ENCODE measurements at places on chromosomes 11 and 22.

- DNase-seq: no peak
Measured at GRCh38 chr11:10426475-10426874, 28.6 kb upstream of the AMPD3 start.

DNA sequence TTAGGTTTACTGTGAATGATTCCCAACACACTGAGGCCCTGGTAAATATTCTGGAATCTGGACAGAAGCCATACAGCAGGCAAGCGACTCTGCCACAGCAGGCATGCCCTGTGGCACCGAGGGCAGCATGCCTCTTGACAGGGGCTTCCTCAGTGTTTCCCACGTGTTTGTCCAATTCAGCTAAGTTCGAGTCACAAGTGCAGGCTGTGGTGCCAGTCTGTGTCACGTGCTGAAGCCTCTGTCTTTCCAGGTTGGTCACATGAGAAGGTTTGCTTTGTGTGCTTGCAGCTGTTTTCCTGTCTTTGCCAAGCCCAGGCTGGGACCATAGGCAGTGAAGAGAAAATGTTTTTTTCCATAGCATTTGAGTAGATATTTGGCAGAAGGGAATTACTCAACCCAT lies 2.4 kb upstream of the PPFIBP2 start:
- no peak for DNase-seq

- DNase-seq: no peak
Measured at GRCh38 chr11:95453616-95454171, 222.7 kb upstream of the SESN3 start.

DNA sequence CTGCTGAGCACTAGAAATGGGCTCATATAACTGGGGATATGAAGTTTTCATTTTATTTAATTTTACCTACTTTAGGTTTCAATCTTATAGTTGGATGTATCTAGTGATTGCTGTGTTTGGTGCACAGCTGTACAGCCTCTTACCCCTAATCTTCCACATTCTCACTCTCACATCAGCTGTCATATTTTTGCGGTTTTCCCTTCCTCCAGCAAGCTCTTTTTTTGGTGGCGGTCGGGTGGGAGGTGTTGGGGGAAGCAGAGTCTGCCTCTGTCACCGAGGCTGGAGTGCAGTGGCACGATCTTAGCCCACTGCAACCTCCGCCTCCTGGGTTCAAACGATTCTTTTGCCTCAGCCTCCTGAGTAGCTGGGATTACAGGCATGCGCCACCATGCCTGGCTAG lies 445.1 kb upstream of the ISX start:
- no peak for DNase-seq

DNA sequence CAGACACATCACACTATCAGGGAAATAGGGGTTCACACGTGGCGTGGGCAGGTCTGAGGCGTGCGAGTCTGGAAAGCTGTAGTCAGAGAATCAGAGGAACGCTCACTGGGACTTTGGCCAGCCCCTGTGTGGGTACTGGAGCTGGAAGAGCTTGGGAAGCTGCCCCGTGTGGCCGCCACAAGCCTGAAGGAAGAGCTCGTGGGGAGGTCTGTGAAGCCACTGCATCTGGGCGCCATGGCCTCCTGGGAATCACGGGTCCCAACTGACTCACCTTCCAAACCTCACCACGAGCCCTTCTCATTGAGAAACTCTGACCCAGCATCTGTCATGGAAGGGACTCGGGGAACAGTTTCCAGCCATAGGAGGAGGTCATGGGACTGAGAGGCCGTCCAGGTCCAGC lies 5.9 kb upstream of the MRGPRF start:
- DNase-seq: no peak

- DNase-seq: no peak
Measured at GRCh38 chr11:27241311-27242122, 121.5 kb downstream of the CCDC34 start.

- DNase-seq: no peak
Measured at GRCh38 chr22:22226448-22227187, 18.0 kb upstream of the VPREB1 start.

- no peak for DNase-seq
Measured at GRCh38 chr11:86720546-86720945, 48.1 kb upstream of the ME3 start.

GRCh38 chr22:26576026-26576680 lies 13.8 kb downstream of the TPST2 start:
- no peak for DNase-seq

DNA sequence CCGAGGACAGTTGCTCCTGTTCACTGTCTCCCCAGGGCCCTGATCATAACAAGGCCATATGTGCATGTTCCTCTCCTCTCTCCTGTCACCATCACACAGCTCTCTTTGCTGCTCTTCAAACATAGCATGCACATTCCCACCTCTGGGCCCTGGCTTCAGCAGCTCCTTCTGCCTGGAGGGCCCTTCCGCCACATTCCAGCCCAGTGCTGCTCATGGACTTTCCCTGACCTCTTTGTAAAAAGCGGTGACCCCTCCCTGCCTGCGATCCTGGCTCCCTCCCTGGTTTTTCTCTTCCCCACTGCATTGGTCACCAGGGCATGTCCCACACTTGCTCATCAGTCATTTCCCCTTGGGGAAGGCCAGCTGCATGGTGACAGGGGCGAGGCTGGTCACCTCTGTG lies 98.2 kb downstream of the MYO18B start:
- no peak for DNase-seq

DNA sequence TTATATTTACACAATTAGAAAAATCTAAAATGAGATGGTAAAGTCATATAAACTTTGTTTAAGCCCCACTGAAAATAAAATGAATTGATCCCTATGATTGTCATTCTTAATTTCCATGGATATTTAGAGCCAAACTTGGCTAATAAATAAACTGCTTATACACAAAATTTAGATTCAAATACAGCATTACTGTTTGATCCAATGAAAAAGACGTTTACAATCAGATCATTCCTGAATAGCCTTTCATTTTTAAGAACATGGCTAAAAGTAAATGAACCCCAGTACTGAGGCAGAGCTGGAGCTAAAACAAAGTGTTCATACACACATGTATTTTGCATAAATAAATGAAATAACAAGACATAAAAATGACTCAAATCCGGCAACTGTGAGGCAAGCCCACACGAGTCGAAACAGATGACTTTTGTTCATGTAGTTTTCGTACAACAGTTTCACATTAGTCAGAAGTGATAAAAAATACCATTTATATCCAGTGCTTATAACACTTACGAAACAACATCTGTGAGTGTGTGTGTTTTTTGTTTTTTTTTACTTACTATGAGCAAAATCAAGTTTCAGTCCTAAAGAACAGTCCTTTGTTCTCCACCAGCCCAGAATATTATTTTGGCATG lies 386.5 kb downstream of the SOX6 start:
- DNase-seq: no peak

All from T1000 (cell line).